ENCODE measurements at places on chromosomes 12 and 14.

DNA sequence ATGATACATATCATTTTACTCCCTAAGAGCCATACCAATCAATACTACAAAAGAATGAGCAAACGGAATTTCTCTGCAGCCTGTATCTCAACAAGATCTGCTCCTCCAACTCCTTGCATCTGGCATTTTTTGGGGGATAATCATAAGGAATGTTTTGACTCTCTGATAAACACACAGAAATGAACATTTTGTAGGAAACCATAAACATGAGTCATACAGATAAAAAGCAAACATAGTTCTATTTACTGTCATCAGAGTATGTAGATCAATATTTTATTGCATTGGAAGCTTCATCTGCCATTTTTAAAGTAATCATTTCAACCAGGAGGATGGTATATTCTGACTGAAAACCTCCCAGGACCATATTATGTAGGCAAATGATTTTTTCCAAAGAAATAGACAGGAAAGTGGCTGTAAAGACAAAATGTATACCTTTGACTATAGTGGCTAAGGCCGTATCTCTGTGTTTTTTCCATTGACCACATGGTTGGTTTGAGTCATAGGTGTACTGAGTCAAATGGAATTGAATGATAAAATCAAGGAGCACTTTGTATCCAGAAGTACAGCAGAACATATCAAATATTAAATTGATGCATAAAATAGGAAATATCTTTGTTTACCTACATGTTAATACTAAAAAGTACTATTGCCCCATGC lies 32.4 kb upstream of the CD69 start:
- no peak for DNase-seq

DNA sequence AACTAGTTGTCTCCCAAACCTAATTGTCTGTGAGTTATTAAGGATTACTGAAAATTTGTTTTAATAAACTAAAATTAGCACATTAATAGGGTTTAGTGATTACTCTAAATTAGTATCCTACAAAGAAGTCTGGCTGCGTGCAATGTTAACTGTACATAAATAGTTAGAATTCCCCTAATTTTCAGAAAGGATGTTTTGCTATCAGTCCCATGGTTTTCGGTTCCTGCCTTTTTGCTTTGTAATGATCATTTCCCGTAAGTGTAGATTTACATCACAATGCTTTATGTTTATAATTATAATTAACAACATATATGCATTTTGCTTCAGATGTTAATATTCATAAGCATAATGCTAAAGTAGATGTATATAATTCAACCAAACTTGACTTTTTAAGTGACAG lies 19.8 kb upstream of the LYZ start:
- no peak for DNase-seq

DNA sequence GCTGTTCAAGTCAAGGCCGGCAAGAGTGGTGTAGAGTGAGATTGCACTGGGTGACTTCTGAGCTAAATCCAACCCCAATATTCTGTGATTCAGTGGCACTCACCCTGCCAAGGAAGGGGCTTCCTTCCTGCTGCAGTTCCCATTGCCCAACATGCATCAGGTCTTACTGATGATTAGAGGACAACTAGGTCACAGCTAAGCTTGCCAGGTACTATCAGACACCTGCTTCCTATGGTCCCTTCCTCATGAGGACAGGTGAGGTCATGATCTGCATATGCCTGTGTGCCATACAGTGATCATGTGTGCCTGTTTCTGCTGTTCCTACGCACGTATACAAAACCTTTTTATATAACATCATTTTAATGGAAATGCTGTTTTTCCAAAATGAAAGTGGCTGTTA lies 1.7 kb upstream of the CTDSP2 start:
- no peak for DNase-seq

- DNase-seq: no peak
Measured at GRCh38 chr12:111277570-111277969, 91.3 kb downstream of the PHETA1 start.

GRCh38 chr14:104804481-104805325 lies 3.8 kb downstream of the ZBTB42 start:
- no peak for DNase-seq

DNA sequence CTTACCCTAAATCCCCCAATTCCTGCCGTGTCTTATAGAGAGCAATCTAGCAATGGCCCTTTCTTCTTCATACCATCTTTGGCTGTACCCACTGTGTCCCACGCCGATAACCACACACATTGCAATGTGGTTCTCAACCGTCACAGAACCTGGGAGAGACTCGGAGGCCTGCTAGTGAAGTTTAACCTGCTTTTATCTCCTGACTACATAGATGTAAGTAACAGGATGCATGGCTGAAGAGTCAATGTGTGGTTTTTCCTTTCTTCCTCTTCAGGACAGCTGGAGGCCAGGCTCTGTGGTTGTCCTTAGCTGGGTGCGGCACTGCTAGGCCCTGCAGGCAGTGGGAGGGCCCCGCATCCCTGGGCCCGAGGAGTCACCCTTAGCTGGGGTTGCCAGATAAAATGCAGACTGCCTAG lies 51.3 kb downstream of the ZNF664 start:
- no peak for DNase-seq

DNA sequence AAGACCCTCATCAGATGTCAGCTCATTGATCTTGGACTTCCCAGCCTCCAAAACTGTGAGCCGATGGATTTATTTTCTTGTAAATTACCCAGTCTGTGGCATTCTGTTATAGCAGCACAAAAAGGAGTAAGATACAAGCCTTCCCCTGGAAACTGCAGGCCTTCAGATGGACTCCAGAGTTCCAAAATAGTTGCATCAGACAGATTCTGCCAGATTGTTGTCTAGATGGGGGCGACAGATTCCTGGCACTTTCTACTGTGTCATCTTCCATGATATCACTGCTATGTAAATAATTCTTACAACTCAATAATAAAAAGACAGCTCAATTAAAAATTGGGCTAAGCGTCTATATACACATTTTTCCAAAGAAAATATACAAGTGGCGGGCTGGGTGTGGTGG lies 17.2 kb upstream of the MARK3 start:
- no peak for DNase-seq

DNA sequence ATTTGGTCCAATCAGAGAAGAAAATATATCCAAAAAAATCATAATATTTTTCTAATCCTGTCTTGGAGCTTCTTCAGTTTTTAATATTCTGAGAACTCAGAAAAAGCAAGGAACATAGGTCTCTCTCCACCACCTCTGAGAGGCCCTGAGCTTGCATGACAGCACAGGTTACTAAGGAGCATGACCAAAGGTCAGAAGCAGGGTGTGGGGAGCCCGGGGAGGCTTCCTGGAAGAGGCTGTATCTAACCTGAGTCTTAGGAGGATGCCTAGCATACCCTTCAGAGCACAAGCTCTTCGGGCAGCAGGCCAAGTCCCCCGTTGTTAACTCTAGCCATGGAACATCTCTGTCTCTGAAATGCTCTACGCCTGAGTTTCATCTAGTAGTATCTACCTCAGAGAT lies 15.7 kb upstream of the STON2 start:
- DNase-seq: no peak

- no peak for DNase-seq
Measured at GRCh38 chr14:99716850-99717681, 33.0 kb downstream of the CYP46A1 start.

- no peak for DNase-seq
Measured at GRCh38 chr14:85235868-85236267, 294.1 kb upstream of the FLRT2 start.

DNA sequence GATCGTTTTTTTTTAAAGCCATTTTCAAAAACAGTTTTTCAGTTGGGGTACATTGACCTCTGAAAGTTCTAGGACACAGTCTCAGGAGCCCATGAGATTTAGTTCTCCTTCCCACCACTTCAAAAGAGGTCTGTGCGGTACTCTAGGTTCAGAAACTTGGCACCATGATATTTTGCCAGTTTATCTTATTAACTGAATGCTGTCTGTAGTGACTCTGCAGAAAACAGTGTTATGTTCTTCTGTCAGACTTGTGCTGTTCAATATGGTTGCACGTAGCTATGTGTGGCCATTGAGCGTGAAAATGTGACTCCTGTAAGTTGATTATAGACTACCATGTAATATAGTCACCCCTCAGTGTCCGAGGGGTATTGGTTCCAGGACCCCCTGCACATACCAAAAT lies 35.9 kb downstream of the CRADD start:
- DNase-seq: no peak

- no peak for DNase-seq
Measured at GRCh38 chr12:21813125-21813524, 38.6 kb upstream of the KCNJ8 start.

GRCh38 chr12:11778713-11779685 lies 129.5 kb downstream of the ETV6 start:
- peak; percentile 26 for DNase-seq

DNA sequence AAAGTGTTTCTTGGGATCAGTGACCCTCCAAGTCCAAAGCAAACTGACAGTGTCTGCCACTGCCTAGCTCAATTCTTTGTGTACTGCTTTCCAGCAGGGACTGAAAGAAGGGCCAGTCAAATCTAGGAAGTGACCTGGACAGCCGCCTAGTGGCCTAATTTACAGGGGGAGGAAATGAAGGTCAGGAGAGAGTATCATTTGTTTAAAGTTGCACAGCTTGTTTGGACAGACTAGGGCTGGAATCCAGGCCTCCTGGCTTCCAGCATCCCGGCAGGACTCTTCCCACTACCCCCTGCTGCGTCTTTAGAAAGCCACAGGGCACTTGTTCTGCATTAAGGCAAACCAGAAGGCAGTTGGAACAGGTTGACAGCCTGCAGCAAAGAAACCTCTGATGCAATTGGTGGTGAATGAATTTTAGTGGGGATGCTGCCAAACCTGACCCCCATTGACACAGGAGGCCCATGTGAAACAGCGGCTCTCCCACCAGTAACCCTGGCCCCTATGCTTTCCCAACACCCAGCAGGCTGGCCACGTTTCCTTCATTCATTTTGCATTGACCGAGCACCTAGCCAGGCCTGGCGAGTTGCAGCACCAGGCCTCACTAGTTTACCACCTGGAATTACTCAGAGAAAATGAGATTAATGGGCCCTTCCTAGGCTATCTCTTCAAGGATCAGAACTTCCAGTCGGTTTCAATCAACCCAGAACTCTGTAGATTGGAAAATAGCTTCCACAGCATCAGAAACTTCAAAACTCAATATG lies 28.2 kb downstream of the GALNT16 start:
- DNase-seq: peak; percentile 53

DNA sequence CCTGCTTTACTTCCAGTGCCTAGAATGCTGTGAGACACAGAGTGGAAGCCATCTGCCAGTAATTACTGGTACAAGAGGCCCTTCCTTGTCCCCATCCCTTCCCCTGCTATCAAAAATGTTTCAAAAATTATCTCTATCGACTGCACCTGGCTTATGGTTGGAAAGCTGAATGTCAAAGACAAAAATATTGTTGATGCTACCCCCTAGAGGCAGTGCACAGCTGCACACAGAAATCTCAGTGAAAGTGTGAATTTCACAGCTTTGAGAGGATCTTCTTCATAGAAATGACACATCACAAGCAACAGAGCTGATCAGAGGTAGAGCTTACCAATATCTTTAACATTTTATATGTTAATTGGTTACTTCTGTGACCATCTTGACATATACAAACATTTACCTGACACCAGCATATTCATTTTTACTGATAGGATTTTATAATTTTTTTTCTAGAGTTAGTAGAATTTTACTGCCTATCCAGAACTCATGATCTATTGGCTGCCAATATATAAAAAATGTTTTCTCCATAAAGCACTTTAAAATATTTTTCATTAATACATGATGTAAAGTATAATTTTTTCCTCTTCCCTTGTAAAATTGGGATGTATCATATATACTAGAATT lies 138.0 kb downstream of the AACS start:
- no peak for DNase-seq

GRCh38 chr14:54669721-54670561 lies 103.0 kb downstream of the SAMD4A start:
- no peak for DNase-seq

DNA sequence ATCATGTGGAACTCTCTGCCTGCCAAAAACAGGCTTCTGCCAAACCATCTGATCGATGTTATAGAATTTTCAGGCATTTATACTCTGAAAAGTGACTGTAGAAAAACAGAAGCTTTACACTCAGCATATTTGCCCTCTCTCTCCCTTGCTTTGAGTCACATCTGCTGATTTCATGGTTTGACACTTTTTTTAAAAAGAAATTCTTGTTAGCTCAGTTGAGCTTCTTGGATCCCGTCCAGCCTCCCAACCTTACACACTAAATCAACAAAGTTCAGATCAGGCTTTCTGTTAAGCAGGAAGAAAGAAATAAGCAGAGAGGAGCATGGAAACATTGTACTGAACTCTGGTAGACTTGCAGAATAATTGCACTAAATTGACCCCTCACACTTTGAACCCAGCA lies 193.6 kb upstream of the SEL1L start:
- no peak for DNase-seq

DNA sequence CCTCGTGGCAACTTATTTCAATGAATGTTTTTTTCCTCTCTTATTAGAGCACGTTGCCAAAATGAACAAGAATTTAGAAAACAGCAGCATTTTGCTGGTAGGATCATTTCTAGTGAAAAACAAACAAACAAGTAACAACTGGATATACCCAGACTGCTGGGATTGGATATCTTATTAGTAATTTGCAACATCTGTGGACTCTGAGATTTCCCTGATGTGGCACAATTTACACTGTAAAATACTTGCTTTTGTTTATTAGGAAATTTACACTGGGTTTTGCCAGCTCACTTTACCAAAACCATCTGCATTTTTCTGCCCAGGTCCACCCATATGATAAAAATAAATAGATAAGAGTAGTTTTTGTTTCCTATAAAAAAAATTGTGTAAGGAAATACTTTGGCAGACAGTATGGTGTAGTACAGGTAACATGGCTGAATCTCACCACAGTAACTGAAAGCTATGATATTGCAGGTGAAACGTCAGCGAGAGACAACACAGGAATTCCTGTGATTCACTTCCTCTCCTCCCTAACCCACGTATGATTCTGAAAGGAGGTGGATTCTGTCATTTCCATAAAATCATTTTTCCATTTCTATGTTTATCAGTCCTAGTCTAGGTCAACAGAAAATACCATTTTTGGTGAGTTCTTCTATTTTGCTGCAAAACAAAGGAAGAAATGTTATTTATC lies 176.2 kb upstream of the NOVA1 start:
- DNase-seq: no peak

GRCh38 chr12:80807640-80808288 lies 91.1 kb downstream of the MYF5 start:
- DNase-seq: no peak

GRCh38 chr12:124501827-124502226 lies 65.6 kb downstream of the NCOR2 start:
- no peak for DNase-seq

DNA sequence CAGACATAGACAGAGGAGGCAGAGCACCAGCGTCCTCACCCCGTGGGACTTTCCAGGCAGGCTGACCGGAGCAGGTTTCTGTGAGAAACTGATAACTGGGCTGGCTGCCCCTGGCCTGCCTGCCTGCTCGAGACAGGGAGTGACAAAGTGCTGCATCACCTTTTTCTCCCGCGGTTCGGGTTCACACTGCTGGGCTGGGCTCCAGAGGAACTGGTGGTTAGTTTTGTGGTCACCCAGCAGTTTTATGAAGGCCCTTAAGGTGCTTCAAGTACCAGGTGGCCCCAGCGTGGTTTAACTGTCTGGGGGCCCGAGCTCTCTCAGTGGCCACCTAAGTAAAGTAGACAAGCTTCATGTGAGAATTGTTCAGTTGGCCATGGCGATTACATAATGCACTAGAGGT lies 1073.6 kb downstream of the BCL11B start:
- no peak for DNase-seq

Data from GM04504 (cell line).